ENCODE measurements at places on chromosomes 6 and 20. TPM values are rescaled to one million over a fixed set of nuclear protein-coding genes. Genes with fewer than 3 reads are reported as not detected.

Gene NKX2-2
- total RNA-seq, result not detected

GRCh38 chr6:88982720-88983119 lies 19.3 kb upstream of the RNGTT start:
- H3K4me1 ChIP-seq, result peaks cover 8% of the 10 kb centered on the region
- no peaks in the 10 kb centered on the region for H3K36me3 ChIP-seq

DNA sequence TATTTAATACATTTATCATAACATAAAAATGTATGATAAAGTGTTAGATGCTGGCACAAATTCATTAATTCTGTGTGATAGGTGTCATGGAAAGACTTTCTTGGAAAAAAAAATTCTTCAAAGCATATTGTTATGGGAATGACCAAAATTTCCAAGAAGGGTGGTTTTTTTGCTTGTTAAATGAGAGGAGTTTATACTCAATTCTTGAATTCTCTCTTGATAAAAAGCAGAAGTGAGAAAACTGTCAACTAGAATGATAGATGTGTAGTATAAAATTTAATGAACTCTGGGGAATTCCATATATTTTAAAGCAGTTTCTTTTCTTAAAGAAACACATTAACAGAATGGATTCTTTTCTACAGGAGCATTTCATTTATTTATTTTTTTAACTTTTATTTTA lies 62.0 kb upstream of the SNAP91 start:
- no peaks in the 10 kb centered on the region for H3K27me3 ChIP-seq
- no peak overlapping the region for H3K27ac ChIP-seq
- no peaks in the 10 kb centered on the region for H3K36me3 ChIP-seq
- H3K4me1 ChIP-seq, result no peaks in the 10 kb centered on the region
- no peak for DNase-seq
- H3K4me3 ChIP-seq, result no peak overlapping the region

DNA sequence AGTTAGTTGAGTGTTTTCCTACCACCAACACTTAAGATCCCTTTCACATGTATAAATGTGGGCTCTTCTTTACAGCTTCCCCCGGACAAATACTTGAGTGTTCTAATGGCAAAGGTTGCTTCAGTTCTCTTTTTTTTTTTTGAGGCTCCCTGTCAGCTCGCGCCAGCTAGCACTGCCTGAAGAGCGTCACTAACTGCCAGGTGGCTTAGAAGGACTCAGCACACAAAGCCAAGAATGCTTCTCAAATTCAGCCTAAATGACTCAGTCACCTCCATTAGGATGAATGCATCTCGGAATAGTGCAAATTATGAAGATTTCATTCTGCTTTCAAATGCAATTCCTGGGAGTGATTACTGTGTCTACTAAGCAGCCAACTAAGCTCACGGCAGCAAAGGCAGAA lies 150.7 kb upstream of the BTBD3 start:
- H3K36me3 ChIP-seq, result no peaks in the 10 kb centered on the region
- H3K27ac ChIP-seq, result no peak overlapping the region
- H3K27me3 ChIP-seq, result no peaks in the 10 kb centered on the region
- no peak overlapping the region for H3K4me3 ChIP-seq
- H3K4me1 ChIP-seq, result no peaks in the 10 kb centered on the region
- DNase-seq, result no peak

Gene TTBK1
- total RNA-seq, result 0.37 TPM

GRCh38 chr20:33280775-33281174 lies 2.2 kb upstream of the BPIFB1 start:
- no peak for DNase-seq
- H3K4me3 ChIP-seq, result no peak overlapping the region
- no peaks in the 10 kb centered on the region for H3K36me3 ChIP-seq
- no peaks in the 10 kb centered on the region for H3K4me1 ChIP-seq
- no peak overlapping the region for H3K27ac ChIP-seq

DNA sequence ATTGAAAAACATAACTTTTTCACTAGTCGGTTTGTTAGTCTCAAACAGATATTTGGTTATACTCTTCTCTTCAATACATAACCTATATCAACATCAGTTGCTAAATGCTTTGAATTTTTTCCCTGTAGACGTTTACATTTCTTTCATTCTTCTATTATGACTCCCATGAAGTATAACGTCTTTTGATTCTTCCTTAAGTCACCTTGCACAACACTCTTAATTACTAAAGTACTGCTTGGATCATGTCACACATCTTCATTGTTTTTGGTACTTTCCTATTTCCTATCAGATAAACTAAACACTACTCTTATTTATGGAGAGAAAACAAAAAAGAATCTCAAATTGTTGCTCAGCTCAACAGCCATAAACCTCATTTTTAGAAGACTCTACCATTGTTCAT lies 23.0 kb upstream of the BMP5 start:
- H3K4me1 ChIP-seq, result no peaks in the 10 kb centered on the region
- no peaks in the 10 kb centered on the region for H3K27me3 ChIP-seq
- H3K4me3 ChIP-seq, result no peak overlapping the region
- no peak for DNase-seq
- H3K36me3 ChIP-seq, result no peaks in the 10 kb centered on the region

Gene EYA4
- total RNA-seq, result 28.1 TPM

Gene STAU1
- 86.2 TPM for total RNA-seq

DNA sequence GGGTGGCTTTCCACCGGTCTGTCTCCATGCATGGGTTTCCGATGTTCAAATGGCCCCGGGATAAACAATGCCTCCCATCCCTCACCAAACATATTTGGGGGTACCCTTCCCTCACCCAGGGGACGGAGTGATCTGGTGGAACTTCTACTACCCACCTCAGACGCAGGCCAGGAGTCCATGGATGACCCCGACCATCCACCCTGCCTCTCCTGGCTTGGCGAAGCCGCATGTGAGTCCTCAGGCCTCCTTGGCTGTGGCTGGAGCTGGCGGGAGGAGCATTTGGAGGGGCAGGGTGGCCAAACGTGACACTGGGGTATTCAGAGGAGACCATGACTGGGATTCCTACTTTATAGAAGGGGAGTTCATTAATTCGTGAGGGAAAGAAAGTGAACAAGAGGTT lies 45.9 kb upstream of the FRMD1 start:
- H3K27ac ChIP-seq, result no peak overlapping the region
- H3K27me3 ChIP-seq, result no peaks in the 10 kb centered on the region
- no peak for DNase-seq
- H3K4me1 ChIP-seq, result no peaks in the 10 kb centered on the region

DNA sequence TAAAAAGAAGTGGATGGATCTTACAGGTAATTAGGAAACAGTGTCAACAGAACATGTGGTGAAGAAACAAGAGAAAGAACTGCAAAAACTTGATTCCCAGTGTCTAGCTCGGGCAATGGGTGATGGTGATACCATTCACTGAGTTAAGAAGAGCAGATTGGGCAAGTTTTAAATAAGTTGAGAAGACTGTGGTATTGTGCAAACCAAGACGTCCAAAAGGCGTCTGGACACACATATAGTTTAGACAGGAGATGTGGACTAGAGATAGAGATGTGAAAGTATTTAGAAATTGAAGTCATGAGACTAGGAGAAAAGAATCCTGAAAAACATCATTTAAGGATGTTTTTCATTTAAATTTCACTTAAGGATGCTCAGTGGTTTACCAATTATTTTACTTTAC lies 53.9 kb downstream of the CDK19 start:
- no peak for DNase-seq
- no peak overlapping the region for H3K4me3 ChIP-seq
- no peak overlapping the region for H3K27ac ChIP-seq
- H3K4me1 ChIP-seq, result no peaks in the 10 kb centered on the region

Gene PRDM13
- not detected for total RNA-seq

DNA sequence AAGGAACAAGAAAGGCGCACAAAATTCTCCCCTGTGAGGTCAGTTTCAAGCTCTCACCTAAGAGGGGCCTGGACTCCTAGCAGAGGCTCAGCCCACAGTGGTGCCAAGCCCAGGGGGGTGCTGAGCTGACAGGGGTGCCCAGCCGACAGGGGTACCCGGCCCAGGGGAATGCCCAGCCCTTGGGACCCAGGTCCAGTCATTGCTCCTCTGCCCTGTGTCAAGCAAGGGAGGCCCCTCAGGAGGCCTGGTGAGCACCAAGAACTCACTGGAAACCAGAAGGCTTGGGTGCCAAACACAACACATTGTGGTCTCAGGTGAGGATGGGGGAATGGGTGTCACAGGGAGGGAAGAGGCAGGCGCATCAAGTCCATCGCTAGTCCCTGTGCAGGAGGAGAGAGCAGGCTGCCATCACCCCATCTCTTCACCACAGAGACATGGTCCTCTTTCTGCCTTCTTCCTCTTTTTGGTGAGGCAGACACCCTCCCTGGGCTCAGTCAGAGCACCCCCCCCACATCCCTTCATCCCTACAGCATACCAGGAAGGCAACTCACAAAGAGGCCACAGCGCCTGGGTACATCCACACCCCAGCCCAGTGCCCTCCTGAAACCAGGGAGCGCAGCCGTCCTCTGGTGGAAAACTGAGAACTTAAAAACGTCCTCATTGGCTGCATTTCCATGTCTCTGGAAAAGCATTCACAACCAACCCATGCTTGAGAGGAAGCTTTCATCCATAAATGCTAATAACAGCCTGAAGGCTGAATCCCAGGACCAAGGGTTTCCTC lies 111.3 kb downstream of the BANF2 start:
- no peak overlapping the region for H3K27ac ChIP-seq
- no peak overlapping the region for H3K4me3 ChIP-seq
- no peaks in the 10 kb centered on the region for H3K27me3 ChIP-seq
- H3K36me3 ChIP-seq, result no peaks in the 10 kb centered on the region

DNA sequence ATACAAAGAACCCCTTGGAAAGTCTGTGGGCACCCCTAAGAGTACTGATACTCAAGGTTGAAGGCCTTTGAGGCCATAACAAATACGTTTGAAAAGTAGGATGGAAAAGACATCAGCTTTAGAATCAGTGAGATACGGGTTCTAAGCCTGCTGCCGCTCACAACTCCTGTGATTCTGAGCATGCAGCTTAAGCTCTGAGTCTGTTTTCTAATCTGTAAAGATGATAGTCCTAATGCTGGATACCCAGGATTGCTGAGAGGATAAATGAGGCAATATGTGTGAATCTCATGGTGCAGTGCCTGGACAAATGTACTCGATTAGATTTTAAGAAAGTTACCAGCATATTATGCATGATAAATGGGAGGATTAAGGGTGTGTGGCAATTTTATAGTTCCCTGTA lies 321.0 kb upstream of the HSF2 start:
- no peaks in the 10 kb centered on the region for H3K4me1 ChIP-seq
- H3K27ac ChIP-seq, result no peak overlapping the region
- DNase-seq, result no peak
- H3K27me3 ChIP-seq, result no peaks in the 10 kb centered on the region
- no peak overlapping the region for H3K4me3 ChIP-seq

Gene PRR18
- not detected for total RNA-seq

Gene WFDC12
- not detected for total RNA-seq

GRCh38 chr6:9527679-9528286 lies 887.1 kb downstream of the TFAP2A start:
- H3K27ac ChIP-seq, result no peak overlapping the region
- no peaks in the 10 kb centered on the region for H3K36me3 ChIP-seq
- H3K27me3 ChIP-seq, result no peaks in the 10 kb centered on the region
- no peak for DNase-seq
- H3K4me1 ChIP-seq, result no peaks in the 10 kb centered on the region
- no peak overlapping the region for H3K4me3 ChIP-seq

DNA sequence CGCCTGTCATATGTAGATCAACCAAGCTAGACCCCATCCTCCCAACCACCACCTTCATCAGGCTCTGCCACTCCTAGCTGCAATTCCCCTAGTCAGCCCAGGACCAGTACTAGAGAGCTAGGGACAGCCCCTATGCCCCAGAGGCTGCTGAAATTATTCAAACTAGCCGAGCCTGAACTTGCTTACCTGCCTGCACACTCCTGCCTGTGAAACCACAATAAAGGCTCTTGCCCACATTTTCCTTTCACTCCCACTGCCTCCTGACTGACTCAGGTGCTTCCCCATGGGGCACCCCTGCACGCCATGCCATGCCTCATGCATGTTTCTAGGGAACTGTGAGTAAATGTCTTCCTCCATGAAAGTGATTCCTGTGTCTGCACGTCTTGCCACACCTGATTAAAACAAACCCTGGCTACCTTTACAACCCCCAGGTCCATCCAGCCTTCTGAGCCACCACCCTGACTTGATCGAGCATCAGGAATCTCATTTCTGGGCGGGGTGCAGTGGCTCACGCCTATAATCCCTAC lies 66.5 kb upstream of the IER3 start:
- no peaks in the 10 kb centered on the region for H3K27me3 ChIP-seq
- no peak overlapping the region for H3K27ac ChIP-seq
- no peaks in the 10 kb centered on the region for H3K4me1 ChIP-seq
- H3K36me3 ChIP-seq, result no peaks in the 10 kb centered on the region

DNA sequence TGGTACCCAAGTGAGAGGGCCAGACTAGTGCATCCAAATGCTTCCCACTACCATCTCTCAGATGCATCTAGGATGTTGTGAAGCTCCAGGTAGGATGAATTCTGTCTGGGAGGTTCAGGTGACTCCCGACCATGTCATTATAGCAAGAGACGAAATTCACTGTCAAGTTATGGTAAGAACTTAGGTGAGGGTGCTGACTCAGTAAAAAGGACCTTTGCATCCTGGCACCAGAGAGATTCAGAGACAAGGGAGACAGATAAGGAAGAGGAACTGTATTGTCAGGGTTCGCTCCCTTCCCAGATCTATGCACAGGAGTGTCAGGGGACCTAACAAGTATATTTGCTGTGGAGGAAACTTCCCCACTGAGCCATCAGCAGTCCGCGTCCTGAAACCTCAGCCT lies 11.2 kb upstream of the PRIM2 start:
- H3K4me1 ChIP-seq, result no peaks in the 10 kb centered on the region
- no peaks in the 10 kb centered on the region for H3K27me3 ChIP-seq

DNA sequence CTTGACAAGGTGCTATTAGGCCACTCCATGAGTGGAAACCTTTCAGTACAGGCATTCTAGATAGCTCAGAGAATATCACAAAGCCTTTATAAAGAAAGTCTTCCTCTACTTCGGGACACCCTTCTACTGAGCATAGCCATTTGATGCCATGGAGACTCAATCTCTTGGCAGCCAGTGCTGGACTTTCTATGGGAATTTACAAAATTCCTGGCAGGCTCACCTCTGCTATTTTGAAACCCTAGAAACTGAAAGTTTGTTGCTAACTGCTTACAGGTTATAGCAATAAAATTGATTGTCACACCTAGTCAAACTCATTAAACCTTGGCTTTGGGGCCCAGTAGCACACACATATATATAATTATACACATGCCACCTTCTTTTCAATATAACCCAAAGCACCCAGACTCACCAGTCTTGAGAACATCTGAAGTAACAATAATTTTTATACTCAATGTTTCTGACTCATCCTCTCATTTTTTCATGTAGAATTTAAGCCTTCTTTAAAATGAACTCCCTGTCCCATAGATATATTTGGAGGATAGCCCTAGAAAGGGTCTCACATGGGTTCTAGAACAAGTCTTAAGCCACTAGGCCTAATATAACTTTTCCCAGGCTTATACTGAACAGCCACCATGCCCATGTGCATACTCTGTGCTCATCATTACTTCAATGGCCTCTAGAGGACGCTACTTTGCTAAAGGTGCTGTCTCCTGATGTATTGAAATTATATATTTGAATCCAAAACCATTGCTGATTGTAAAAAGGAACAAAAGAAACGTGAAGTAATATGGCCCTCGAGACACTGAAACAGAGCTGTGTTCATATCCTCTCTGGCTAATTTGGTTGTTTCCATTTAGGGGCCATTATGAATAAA lies 368.1 kb upstream of the MARCKS start:
- no peaks in the 10 kb centered on the region for H3K27me3 ChIP-seq
- no peaks in the 10 kb centered on the region for H3K36me3 ChIP-seq
- no peak for DNase-seq
- no peak overlapping the region for H3K27ac ChIP-seq
- no peaks in the 10 kb centered on the region for H3K4me1 ChIP-seq

- H3K4me3 ChIP-seq, result no peak overlapping the region
- H3K27ac ChIP-seq, result no peak overlapping the region
- H3K27me3 ChIP-seq, result no peaks in the 10 kb centered on the region
- H3K36me3 ChIP-seq, result peaks cover 25% of the 10 kb centered on the region
- H3K4me1 ChIP-seq, result peaks cover 24% of the 10 kb centered on the region
These were observed 33.7 kb downstream of the SLC9A8 start for GRCh38 chr20:49846206-49846807.
